ENCODE measurements at places on chromosomes 2 and 18. TPM values are rescaled to one million over a fixed set of nuclear protein-coding genes. Genes with fewer than 3 reads are reported as not detected.

Gene KIF3C
- 10.3 TPM for total RNA-seq

DNA sequence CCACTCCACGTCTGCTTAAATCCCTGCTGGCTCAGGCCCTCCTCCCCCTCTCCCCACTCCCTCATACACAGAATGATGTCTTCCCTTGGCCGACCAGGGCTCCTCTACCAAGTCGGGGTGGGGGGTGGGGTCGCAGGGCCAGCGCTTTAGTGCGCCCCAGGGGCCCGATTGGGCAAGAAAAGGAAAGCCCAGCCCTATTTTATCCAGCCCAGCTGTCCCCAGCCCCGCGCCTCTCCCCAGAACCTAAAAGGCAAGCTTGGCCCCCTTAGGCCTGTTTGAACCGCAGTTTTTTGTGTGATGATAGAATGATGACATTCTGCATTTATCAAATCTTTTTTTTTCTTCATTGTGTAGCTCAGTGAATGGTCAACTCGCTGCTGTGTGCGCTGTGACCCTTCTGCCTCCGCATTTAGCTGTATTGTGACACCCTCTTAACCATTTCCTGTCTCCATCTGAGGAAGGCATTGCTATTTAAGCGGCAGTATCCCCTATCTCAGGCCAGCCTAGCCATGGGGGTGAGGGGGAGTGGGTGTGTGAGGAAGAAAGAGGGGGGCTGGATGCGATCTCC lies 231.4 kb downstream of the HAUS1 start:
- peaks cover 69% of the 10 kb centered on the region for H3K27me3 ChIP-seq
- H3K4me1 ChIP-seq: peaks cover 65% of the 10 kb centered on the region
- peak overlapping the region; percentile 84 for H3K4me3 ChIP-seq
- no peak for DNase-seq

- DNase-seq: no peak
- peak overlapping the region; percentile 99 for H3K4me3 ChIP-seq
- peaks cover 29% of the 10 kb centered on the region for H3K4me1 ChIP-seq
- peaks cover 10% of the 10 kb centered on the region for H3K36me3 ChIP-seq
Observed at GRCh38 chr18:11850821-11851145, 430 bp upstream of the CHMP1B start.

- peaks cover 7% of the 10 kb centered on the region for H3K36me3 ChIP-seq
- H3K4me1 ChIP-seq: peaks cover 59% of the 10 kb centered on the region
- peak; percentile 76 for DNase-seq
- peaks cover 81% of the 10 kb centered on the region for H3K27me3 ChIP-seq
Observed at GRCh38 chr2:172103471-172104272, 972 bp upstream of the DLX2 start.

Gene PRSS56
- not detected for total RNA-seq

DNA sequence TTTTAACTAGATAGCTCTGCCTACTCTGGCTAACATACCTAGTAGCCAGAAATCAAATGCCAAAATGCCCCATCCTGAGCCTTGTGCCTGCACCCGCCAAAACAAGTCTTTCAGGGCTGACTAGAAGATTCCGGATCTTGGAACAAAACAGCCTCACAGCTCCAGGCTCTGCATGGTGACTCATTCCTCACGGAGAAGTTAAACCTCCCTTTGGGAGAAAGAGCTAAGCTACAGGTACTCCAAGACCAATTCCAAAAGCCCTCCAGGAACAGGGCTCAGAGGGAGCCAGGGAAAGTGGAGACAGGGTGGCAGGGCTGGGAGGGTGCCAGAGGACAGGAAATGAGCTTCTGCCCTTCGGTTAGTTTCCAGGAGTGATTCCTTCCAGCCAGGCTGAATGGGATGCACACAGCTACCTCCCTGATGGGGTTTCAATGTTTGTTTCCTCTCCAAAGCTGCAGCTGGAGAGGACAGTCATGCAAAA lies 295.6 kb downstream of the TNS1 start:
- no peaks in the 10 kb centered on the region for H3K4me1 ChIP-seq
- no peaks in the 10 kb centered on the region for H3K27me3 ChIP-seq
- H3K27ac ChIP-seq: no peak overlapping the region
- H3K4me3 ChIP-seq: no peak overlapping the region

DNA sequence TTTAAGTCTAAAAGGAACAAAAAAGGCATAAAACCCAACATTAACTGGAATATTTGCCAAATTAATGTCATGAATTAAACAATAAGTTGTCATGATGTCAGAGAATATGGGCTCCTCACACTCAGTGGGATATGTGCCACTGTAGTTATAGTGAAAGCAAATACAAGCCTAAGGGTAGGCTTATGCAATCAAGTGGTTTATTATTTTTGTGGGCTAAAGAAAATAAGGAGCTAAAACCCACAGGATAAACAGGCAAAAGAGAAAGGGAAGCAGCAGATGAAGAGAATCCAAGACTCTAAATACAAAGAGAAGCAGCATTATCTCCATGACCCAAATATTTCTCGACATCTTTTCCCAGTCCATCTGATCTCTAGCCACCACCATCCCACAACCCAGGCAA lies 17.5 kb downstream of the YWHAQ start:
- H3K36me3 ChIP-seq: peaks cover 73% of the 10 kb centered on the region
- peaks cover 89% of the 10 kb centered on the region for H3K4me1 ChIP-seq
- H3K27ac ChIP-seq: no peak overlapping the region
- no peak overlapping the region for H3K4me3 ChIP-seq

- no peaks in the 10 kb centered on the region for H3K4me1 ChIP-seq
- no peak overlapping the region for H3K4me3 ChIP-seq
Observed at GRCh38 chr2:2600366-2600765, 269.3 kb upstream of the MYT1L start.

DNA sequence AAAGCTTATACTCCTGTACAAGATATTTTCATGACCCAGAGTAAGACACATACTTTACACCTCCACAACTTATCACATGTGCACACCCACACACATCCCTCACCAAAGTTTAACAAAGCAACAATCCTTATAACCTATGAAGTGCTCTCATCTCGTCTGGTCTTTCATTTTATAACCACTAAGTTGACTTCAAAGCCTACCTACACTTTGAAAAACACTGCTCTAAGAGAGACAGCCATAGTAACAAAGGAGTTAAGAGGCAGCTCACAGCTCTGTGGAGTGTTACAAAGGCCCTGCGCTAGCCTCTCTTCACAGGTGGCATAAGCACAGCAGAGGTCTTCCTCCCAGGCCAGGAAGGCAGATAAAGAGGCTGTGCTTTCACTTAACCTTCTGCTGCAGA lies 69.7 kb upstream of the TMEM200C start:
- H3K4me1 ChIP-seq: no peaks in the 10 kb centered on the region
- H3K27ac ChIP-seq: no peak overlapping the region
- H3K36me3 ChIP-seq: no peaks in the 10 kb centered on the region
- H3K4me3 ChIP-seq: no peak overlapping the region
- H3K27me3 ChIP-seq: no peaks in the 10 kb centered on the region
- no peak for DNase-seq

Data from activated CD4-positive, alpha-beta memory T cell treated with anti-CD3 and anti-CD28 coated beads, Interleukin-2, amount 10 ng/mL, durations not matched to agents 7 days and 5 days (primary cell).